ENCODE measurements at places on chromosomes 12 and 14.

DNA sequence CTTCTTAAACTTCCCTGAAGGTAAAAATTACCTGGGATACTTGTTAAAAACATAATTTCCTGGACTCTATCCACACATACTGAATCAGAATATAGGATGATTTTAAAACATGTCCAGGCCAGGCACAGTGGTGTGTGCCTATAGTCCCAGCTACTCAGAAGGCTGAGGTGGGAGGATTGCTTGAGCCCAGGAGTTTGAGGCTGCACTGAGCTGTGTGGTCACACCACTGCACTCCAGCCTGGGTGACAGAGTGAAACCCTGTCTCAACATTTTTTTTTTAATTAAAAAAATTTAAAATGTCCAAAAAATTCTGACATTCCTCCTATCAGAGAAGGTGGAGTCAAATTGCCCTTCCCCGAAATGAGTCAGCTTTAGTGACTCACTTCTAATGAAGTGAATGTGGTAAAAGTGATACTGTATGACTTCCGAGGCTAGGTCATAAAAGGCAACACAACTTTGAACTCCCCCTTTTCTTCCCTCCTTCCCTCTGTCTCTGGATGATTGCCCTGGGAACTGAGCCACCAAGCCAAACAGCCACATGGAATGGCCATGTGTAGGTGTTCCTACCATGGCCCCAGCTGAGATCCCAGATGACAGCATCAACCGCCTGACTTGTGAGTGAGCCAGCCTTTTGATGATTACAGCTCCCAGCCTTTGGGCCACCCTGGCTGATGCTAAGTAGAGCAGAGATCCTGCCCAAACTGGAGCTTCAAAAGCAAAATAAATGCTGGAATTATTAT lies 36.3 kb downstream of the LIMA1 start:
- DNase-seq, result no peak

- DNase-seq, result no peak
These were observed 47.9 kb downstream of the NEUROD4 start for GRCh38 chr12:55067701-55068100.

DNA sequence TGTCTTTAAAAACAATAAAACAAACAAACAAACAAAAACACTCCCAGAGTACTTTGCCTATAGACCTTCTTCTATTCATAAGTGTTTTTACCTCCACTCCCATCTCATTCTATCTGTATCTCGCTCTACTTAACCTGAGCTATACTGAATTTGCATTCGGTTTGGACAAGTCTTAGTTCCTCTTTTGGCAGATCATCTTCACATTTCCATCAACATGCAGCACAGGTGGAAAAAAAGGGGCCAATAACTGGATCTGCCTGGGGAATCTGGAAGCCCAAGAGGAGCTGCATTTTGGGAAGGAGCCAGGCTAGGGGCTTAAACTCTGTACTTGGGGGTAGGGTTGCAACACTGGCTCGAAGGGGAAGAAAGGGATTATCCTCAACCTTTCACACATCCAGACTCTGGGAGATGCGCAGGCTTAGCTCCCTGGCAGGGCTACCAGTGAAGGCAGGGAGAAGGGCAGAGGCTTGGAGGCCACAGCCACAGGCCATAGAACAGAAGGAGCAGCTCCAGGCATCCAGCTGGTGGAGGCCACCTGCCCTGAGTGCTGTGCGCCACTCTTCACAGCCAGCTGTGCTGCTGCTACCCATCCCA lies 4.1 kb downstream of the NINJ2 start:
- no peak for DNase-seq

DNA sequence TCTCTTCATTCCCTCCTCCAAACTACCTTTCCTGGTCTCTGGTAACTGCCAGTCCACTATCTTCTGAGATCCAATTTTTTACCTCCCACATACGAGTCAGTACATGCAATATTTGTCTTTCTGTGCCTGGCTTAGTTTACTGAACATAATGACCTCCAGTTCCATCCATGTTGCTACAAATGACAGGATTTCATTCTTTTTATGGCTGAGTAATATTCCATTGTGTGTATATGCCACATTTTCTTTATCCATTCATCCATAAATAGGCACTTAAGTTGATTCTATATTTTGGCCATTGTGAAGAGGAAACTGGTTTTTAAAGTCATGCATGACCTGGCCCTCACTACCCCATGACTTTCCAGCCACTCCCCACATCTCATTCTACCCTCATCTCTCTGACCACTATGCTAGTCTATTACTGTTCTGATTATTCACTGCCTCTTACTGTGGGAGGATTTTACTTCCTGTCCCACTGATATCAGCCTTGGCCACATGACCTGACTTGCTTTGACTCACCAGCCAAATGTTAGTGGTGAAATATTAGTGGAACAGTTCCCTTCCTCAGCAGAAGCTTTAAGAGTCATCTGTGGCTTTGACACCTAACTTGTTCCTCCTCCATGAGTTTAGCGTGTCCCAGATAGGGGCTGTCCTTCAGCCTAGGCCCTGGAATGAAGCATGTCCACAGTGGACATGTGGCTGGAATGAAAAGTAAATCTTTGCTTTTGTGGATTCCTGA lies 52.2 kb downstream of the GOLGA5 start:
- DNase-seq, result no peak

DNA sequence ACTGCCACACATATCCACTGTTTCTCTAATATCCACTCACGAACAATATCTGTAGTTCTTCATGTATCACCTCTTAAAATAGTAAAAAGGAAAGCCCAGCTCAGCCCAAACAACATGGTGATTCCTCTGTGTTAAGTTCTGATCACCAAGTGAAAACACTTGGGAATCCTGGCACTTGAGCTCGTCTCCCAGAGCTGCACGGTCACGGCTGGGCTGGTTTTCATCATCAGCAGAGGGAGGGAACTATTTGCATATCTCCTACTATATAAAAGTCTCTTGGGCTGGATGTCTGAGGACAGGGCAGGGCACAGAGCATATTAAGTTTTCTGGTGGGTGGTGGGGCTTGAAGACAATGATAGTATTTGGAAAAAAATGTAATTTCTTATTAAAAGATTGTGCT lies 870.6 kb downstream of the TMEM121 start:
- DNase-seq, result no peak

- no peak for DNase-seq
These were observed 24.7 kb upstream of the MYBPC1 start for GRCh38 chr12:101570047-101570446.

- DNase-seq, result peak; percentile 61
These were observed at the start of gene DDHD1 for GRCh38 chr14:53152887-53153701. Gene DDHD1, minus strand, starts transcription at chr14:53153323. Its CDS starts 225 bp downstream, at chr14:53153098.

DNA sequence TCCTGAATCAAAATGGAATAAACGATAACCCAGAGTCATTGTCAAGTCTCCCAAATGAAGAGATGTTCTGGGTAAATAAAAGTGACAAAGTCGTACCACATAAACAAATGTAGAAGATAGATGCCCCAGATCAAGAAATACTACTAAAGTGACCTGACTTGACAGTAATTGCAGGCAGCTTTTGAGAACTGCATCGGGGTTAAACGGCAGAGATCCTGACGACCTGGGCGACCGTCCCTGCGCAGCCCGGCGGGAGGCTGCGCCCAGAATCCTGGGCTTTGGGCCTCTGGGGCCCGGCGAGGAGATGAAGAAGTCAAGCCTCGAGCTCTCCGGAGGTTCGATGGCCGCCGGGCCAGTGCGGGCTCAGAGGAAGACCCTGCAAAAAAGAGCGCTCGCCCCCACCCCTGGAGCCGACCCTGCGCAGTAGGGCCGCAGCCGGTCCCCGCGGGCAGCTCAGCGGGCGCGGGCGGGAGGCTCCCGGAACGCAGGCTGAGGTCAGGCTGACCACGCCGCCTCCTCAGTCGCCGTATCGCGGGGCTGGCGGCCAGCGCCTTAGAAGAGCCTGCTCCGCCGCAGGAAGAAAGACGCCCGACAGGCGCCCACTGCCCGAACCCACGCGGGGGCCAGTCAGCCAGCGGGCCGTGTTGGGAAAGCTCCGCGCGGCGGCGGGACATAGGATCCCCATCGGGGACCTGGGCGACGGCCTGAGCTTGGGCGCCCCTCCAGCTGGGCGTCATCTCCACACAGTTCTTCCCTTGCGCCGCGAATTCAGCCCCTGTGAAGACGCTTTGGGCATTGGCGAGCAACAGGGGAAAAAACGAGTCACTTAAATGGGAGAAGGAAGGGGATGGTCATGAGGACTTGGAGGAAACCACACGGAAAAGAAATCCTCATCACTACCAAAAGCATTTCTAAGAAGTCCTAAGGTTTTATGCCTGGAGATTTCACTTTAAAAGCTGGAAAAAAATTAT lies 16.0 kb downstream of the NKX2-1 start:
- DNase-seq, result no peak

- no peak for DNase-seq
These were observed 20.9 kb downstream of the RNASE9 start for GRCh38 chr14:20539906-20540305.

GRCh38 chr14:105325716-105326567 lies 11.4 kb downstream of the PACS2 start:
- no peak for DNase-seq

DNA sequence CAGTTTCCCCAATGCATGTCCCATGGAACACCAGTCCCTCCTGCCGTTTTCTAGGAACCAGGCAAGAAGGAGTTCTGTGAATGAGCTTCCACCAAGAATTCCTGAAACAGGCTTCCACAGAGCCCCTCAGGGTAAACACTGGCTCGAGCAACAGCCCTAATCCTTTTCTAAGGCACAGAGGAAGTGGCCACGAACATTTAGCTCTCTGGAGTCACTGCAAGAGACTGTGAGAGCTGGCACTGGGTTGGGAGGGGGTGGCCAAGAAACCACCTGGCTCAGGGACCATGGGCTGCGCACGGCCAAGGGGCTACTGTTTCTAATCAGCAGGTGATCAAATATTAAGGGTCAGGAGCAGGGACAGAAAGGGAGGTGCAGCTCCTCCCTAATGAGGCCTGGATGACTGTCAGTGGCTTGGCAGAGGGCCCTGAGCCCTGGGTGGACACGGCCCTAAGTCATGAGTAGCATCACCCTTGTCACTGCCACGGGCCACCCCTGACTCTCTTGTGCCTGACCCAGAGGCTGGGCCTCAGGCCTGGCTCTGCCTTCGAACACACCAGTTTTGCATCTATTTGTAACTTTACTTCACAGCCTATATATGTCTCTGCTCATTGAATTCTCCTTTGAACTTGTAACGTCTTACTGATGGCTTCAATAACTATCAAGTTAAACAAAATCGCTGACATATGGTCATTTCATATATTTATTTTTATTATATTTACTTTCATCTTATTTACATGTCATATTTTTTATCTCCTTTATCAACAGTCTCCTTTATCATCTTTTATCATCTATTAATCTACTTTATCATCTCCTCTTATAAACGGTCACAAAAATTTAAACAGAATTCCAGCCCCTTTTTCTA lies 154.0 kb downstream of the DICER1 start:
- no peak for DNase-seq

DNA sequence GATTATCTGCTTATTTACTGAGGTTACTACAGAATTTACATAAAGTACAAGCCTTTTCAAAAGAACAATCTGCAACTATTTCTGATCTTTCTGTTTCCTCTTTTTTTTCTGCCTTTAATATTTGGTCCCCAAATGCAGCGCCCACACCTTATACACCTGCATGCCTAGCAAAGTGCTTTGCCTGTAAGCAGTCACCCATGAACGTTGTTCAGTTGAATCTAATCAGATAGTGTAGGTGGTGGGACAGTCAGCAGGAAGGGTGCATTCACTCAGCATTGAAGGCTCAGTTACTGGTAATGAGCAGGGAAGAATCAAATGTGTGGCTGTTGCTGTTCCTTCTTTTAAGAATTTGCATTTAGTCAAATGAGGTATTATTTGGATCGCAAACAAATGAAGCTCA lies 108.4 kb downstream of the GPR135 start:
- no peak for DNase-seq

DNA sequence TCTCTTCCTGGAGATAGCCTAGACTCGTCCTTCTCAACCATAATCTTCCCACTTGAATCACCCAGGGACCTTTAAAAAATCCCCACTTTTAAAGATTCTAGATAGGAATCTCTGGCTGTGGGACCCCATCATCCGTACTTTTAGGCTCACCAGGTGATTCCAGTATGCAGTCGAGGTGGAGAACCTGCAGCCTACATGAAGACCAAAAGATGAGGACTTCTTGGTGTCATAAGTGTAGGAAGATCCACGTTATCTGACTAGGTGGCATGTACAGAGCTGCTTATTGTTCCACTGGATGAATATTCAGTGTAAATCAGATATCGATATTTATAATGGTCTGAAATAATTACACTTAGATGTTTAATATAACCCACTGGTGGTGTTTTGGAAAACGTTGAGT lies 2.6 kb downstream of the PRKCH start:
- DNase-seq, result no peak

- no peak for DNase-seq
These were observed 8.2 kb downstream of the BCL11B start for GRCh38 chr14:99263564-99264330.

DNA sequence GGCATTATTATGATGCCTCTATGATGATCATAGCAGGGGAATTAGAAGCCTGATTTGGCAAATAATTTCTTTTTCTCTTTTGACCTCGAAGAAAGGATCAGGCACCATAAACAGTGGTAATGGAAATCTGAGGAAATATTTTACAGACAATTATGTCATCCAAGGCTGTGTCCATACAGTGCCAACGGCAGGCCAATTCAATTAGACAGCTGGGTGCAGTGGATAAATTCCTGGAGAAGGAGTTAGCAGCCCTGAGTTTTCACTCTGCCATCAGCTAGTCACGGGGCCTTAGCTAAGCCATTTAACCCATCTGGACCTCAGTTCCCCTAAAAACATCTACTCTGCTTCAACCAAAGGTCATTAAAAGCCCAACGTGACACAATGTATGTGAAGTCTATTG lies 4.1 kb downstream of the TPH2 start:
- DNase-seq, result no peak

DNA sequence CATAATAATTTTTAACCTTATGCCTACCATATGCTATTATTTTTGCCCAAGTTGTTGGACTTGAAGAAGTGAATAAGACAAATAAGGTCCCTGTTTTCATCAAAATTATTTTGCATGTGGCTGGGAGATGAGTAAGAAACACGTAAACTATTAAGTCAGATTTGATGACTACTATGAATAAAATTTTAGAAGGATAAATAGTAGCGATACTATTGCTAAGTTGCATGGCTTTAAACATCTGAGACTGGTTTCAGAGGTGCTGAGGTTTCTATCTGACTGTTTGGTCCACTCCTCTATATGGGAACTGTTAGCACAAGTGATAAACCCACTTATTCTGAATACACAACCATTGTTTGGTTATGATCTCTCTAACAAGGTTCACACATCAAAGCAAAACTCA lies 674.3 kb upstream of the MDGA2 start:
- DNase-seq, result no peak

- no peak for DNase-seq
These were observed 66.7 kb downstream of the MED13L start for GRCh38 chr12:116210762-116211161.

GRCh38 chr12:76346236-76346635 lies 2.0 kb downstream of the BBS10 start:
- DNase-seq, result no peak

DNA sequence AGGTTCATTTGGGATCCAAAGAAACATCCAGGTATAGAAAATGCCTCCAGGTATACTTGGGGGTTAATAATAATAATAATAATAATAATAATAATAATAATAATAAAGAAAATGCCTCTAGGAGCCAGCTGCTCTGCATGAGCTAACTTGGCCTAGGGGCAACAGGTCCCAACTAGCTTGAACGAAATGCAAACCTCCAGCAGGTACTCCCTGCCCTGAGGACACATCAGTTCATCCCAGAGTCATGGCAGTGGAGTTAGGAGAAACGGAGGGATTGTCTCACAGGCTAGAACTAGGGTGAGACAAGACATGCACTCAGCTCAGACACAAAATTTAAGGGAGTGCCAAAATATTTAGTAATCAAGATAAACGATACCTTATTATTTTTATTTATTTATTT lies 12.5 kb upstream of the TMEM229B start:
- no peak for DNase-seq

All from stimulated activated CD8-positive, alpha-beta memory T cell treated with anti-CD3 and anti-CD28 coated beads, Interleukin-15, amount 100 ng/mL, for 1 hour (primary cell).